Activated CD4-positive, alpha-beta T cell treated with anti-CD3 and anti-CD28 coated beads, Interleukin-2, amount 50 U/mL, for 48 hours (primary cell): ENCODE measurements at places on chromosomes 12 and 14.

- no peak for DNase-seq
Measured at GRCh38 chr14:30882431-30882830, 8.1 kb downstream of the COCH start.

GRCh38 chr14:32417956-32418552 is 89.0 kb downstream of the AKAP6 start:
- DNase-seq, result no peak

DNA sequence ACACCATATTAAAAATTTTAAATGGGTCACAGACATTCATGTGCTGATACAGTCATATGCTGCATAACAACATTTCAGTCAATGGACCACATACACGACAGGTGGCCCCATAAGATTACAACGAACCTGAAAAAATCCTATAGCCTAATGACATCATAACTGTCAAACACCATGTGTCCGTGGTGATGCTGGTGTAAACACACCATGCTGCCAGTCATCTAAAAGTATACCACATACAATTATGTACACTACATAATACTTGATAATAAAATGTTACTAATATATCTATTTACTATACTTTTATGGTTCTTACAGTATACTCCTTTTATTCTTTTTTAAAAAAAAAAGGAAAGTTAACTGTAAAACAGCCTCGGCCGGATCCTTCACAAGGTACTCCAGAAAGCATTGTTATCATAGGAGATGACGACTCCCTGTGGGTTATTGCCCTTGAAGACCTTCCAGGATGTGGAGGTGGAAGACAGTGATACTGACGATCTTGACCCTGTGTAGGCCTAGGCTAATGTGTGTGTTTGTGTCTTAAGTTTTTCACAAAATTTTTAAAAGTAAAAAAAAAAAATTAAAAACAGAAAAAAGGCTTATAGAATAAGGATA is 5.0 kb upstream of the TDG start:
- no peak for DNase-seq

- DNase-seq, result no peak
Measured at GRCh38 chr12:109863847-109864712, 16.3 kb downstream of the GLTP start.

GRCh38 chr14:76376878-76377734 is 1.2 kb downstream of the ESRRB start:
- no peak for DNase-seq

DNA sequence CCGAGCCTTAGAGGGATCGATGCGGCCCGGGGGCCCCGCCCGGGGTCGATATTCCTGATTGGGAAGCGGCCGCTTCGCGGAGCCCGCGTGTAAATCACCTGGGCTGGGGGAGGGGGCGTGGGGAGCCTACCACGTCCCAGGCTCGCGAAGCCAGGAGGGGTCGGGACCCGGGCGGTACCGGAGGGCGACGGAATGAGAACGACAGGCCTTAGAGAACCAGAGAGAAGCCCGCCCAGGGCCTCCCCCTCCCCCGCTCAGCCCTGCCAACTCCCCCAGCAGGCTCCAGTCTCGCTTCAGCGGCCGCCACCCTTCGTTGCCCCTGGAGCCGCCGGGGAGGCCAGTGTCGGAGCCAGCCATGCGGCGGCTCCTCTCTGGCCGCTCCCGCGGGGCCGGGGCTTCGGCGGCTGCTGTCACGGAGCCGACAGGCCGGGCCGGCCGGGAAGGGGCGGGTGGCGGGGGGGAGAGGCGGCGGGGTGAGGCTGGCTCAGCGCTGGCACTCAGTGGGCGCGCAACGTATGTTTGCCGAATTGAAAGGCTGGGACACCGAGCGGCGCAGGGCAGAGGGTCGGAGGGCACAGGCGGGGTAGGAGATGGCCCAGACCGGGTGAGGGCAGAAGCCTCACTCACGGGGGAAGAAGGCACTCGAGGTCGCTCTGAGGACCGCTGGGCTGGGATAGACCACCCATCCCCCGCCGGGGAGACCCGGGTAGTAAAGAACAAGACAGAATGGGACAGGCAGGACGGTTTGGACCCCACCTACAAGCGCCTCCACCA is 1.4 kb upstream of the DNAJC22 start:
- no peak for DNase-seq
